ENCODE measurements at places on chromosomes 6 and 20. TPM values are rescaled to one million over a fixed set of nuclear protein-coding genes. Genes with fewer than 3 reads are reported as not detected.

FOXS1 gene
- total RNA-seq, result 0.94 TPM

IL17F gene
- not detected for total RNA-seq

TGM2 gene
- total RNA-seq, result 410 TPM

LINC00237 gene
- not detected for total RNA-seq

MOG gene
- total RNA-seq, result not detected

CLDN20 gene
- total RNA-seq, result not detected

MYLK4 gene
- 0.13 TPM for total RNA-seq

BNIP5 gene
- total RNA-seq, result not detected
